ENCODE measurements at places on chromosomes 2 and 18. TPM values are rescaled to one million over a fixed set of nuclear protein-coding genes. Genes with fewer than 3 reads are reported as not detected.

DNA sequence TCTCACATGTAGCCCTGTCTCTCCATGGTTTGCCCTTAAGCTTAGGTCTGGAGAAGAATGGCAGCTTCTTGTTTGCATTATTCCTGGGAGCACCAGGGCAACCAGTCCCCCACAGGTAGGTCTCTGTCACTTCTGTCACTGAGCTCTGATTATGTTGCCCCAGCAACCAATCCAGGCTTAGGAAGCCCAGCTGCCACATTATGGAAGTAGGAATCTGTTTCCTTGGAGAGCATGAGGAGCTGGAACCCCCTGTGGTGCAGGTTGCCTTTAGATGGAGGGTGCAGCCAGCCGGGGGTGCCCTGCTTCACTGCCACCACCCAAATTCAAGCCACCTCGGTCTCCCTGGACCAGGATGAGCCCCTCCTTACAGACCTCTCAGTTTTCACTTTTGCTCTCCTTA, 4.8 kb downstream of the RESP18 start:
- H3K4me3 ChIP-seq: no peak overlapping the region
- no peaks in the 10 kb centered on the region for H3K4me1 ChIP-seq
- peaks cover 15% of the 10 kb centered on the region for H3K27me3 ChIP-seq
- no peak overlapping the region for H3K27ac ChIP-seq
- no peaks in the 10 kb centered on the region for H3K36me3 ChIP-seq
- no peak for DNase-seq

GRCh38 chr2:210860276-210860675, 303.9 kb downstream of the CPS1 start:
- H3K36me3 ChIP-seq: no peaks in the 10 kb centered on the region
- DNase-seq: no peak
- no peak overlapping the region for H3K27ac ChIP-seq
- H3K4me3 ChIP-seq: no peak overlapping the region

DNA sequence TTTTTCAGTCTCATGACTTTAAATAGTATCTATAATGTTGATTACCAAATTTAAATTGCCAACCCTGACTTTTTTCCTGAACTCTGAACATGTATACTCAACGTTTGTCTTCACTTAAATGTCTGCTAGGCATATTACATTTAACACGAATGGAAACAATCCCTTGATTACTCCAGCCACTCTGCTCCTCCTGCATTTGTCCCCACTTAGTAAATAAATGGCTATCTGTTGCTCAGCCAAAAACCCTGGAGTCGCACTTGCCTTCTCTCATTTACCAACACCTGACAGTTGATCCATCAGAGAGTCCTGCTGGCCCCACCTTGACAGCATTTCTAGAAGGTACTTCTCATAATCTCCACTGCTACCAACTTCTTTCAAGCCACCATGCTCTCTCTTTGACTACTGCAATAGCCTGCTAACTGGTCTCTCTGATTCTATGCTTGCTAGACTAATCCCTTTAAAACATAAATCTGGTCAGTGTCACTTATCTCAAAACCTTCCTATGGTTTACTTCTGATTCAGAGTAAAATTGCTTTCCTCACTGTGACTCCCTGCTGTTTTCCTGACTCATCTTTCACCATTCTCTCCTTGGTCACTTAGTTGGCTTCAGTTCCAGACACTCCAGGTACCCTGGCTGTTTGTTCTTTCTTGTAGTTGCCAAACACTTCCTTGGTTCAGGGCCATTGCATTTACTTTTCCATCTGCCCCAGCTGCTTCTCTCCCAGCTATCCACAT, 31.9 kb downstream of the SPAG16 start:
- H3K4me1 ChIP-seq: no peaks in the 10 kb centered on the region
- no peaks in the 10 kb centered on the region for H3K36me3 ChIP-seq
- no peak overlapping the region for H3K27ac ChIP-seq
- no peak overlapping the region for H3K4me3 ChIP-seq

GRCh38 chr2:58289029-58289428, 47.9 kb upstream of the FANCL start:
- no peaks in the 10 kb centered on the region for H3K27me3 ChIP-seq
- no peak overlapping the region for H3K4me3 ChIP-seq

DNA sequence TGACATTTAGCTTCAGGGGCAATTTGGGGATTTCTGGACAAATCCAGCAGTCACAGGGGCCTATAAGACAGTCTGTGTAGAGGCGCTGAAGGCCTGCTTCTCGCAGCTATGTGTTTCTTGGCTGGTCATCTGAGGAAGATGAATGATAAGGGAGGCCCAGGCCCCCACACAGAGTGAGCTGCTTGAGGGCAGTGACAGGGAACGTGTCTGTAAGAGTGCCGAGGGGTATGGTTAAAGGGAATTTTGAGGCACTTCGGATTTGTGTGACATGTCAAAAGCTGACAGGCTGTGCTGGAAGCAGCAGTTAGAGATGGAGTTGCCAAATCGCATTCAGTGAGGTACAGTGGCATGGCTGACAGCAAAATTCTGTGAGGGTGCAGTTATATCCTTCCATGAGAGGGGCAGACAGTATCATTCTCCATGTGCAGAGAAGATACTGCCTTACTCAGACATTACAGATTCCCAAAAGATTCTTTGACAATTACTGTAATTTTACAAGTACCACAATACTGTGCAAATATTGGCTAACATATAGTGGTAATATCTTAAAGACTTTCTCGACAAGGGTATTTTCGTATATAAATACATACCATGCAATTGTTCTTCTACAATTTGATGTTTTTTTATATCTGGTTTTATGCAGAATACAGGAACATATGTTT, 74.0 kb downstream of the CERS6 start:
- no peaks in the 10 kb centered on the region for H3K27me3 ChIP-seq
- DNase-seq: no peak
- peaks cover 4% of the 10 kb centered on the region for H3K4me1 ChIP-seq
- H3K36me3 ChIP-seq: no peaks in the 10 kb centered on the region
- no peak overlapping the region for H3K4me3 ChIP-seq

- no peak overlapping the region for H3K27ac ChIP-seq
- H3K36me3 ChIP-seq: peaks cover 27% of the 10 kb centered on the region
- H3K27me3 ChIP-seq: no peaks in the 10 kb centered on the region
- DNase-seq: no peak
- no peaks in the 10 kb centered on the region for H3K4me1 ChIP-seq
Measured at GRCh38 chr2:240579071-240579762, 7.3 kb upstream of the CAPN10 start.

- no peak overlapping the region for H3K27ac ChIP-seq
- peaks cover 12% of the 10 kb centered on the region for H3K36me3 ChIP-seq
Measured at GRCh38 chr2:112579241-112579640, 5.2 kb upstream of the CHCHD5 start.

- no peaks in the 10 kb centered on the region for H3K27me3 ChIP-seq
- H3K4me1 ChIP-seq: no peaks in the 10 kb centered on the region
- no peak overlapping the region for H3K27ac ChIP-seq
- DNase-seq: no peak
Measured at GRCh38 chr2:21155365-21156136, 31.8 kb downstream of the TDRD15 start.

DNA sequence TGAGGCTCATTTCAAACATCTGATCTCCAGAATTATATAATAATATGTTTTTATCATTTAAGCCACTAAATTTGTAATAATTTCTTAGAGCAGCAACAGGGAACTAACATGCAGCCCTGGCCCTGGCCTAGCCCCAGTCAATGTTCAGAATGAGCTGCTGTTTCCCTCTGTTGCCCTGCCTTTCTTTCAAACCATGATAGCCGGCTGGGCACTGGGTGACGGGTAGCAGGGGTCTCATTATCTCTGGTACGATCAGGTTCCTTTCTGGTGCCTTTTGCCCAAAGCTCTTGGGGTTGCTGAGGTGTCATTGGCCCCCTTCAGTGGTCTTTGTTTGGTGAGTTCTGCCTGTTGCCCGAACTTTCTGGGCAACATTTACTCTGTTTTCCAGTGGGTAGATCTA, 63.1 kb downstream of the THNSL2 start:
- H3K4me3 ChIP-seq: no peak overlapping the region
- no peaks in the 10 kb centered on the region for H3K4me1 ChIP-seq
- no peak overlapping the region for H3K27ac ChIP-seq
- DNase-seq: no peak

DNA sequence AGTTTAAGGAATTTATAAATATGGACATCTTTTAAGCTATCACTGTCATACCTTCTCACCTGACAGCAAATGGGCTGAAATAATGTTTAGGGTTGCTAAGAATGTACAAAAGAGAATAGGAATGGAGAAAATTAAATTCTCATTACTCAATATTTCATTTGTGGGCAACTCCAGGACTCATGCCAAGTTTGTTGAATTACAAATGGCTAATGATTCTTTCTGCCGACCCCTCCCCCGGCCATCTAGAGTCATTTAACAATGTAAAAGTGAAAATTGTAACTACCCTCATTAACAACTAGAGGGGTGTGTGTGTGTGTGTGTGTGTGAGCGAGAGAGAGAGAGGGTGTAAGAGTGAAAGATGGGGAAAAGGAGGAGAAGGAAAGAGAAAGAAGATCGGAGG, 708.5 kb upstream of the FAM98A start:
- H3K27me3 ChIP-seq: no peaks in the 10 kb centered on the region
- no peak overlapping the region for H3K4me3 ChIP-seq
- H3K36me3 ChIP-seq: no peaks in the 10 kb centered on the region
- H3K4me1 ChIP-seq: no peaks in the 10 kb centered on the region

DNA sequence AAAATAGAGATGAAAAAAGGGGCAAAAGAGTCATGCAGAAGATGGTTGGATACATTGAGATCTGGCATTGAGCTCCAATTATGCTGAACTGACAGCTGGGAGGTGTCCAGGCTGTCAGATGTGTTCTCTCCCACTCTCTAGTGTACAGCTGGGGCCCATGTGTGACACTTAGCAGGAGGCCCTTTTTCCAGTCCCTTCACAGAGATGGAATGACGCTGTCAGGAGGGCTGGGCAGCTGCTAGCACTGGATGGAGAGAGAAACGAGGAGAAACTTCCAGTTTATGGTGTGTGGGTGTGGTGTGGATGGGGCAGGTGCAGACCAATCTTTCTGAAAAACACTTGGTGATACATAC, 437.7 kb upstream of the HS6ST1 start:
- H3K36me3 ChIP-seq: no peaks in the 10 kb centered on the region
- no peak for DNase-seq
- no peak overlapping the region for H3K27ac ChIP-seq
- no peaks in the 10 kb centered on the region for H3K27me3 ChIP-seq
- no peaks in the 10 kb centered on the region for H3K4me1 ChIP-seq
- H3K4me3 ChIP-seq: no peak overlapping the region

DNA sequence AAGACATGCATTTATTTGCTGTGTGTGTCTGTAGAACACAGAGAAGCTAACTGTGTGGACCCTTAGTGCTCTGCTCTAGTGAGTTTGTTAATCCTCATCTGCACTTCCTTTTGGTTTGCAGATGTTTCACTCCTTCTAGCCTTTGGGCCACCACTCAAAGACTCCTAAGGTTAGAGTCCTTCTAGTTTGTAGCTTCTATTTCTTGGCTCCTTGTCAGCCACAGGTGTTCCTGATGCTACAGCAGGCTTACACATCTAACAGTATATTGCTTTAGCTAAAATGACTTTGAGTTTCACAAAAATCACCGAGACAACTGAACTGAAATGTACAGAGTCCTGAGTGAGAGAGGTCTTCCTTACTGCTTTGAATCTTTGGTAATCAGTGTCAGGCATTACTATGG, 551.4 kb downstream of the NRXN1 start:
- H3K4me1 ChIP-seq: no peaks in the 10 kb centered on the region
- no peak overlapping the region for H3K4me3 ChIP-seq
- no peaks in the 10 kb centered on the region for H3K27me3 ChIP-seq
- H3K36me3 ChIP-seq: no peaks in the 10 kb centered on the region
- DNase-seq: no peak

GRCh38 chr18:58402951-58403702, 225.8 kb downstream of the ALPK2 start:
- no peaks in the 10 kb centered on the region for H3K4me1 ChIP-seq
- DNase-seq: no peak
- no peaks in the 10 kb centered on the region for H3K36me3 ChIP-seq
- H3K27me3 ChIP-seq: no peaks in the 10 kb centered on the region
- H3K4me3 ChIP-seq: no peak overlapping the region
- no peak overlapping the region for H3K27ac ChIP-seq

DNA sequence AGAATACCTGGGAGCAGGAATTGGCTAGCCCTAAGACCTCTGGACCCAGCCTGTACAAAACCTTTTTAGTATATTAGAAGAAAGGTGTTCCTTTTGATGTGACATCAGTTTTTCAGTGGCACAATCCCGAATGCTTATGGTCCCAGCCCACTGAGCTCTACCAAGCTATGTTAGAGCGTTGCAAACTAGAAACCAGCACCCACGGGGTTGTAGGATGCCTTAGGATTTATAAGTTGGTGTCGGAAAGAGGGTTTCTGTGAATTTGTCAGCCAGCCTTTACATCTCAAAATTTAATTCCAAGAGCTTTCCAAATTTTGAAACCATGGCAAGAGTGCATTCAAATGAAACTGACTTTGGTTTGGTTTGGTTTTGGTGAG, 499 bp upstream of the LMAN1 start:
- H3K27ac ChIP-seq: no peak overlapping the region
- DNase-seq: no peak
- H3K4me1 ChIP-seq: peaks cover 18% of the 10 kb centered on the region
- H3K36me3 ChIP-seq: peaks cover 4% of the 10 kb centered on the region
- H3K27me3 ChIP-seq: peaks cover 38% of the 10 kb centered on the region

DNA sequence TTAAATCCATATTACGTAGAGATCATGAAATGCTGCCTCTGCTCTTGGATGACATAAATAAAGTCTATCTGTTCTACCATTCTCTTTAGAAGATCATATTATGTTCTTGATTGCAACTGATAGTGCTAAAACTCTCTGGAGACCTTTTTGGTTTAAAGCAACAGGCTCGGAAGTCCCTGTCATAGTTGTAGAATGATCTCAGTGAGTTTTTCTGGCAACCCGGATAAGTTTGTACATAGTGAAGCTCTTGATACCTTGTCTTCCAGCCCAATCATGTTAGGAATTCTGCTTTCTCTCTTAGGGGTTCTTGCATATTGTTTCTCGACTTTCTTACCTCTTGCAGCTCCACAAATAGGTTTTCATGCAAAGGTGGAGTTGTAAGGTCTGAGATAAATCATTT, 156.1 kb downstream of the TTC27 start:
- H3K36me3 ChIP-seq: no peaks in the 10 kb centered on the region
- H3K4me1 ChIP-seq: no peaks in the 10 kb centered on the region
- DNase-seq: no peak
- no peak overlapping the region for H3K27ac ChIP-seq

DNA sequence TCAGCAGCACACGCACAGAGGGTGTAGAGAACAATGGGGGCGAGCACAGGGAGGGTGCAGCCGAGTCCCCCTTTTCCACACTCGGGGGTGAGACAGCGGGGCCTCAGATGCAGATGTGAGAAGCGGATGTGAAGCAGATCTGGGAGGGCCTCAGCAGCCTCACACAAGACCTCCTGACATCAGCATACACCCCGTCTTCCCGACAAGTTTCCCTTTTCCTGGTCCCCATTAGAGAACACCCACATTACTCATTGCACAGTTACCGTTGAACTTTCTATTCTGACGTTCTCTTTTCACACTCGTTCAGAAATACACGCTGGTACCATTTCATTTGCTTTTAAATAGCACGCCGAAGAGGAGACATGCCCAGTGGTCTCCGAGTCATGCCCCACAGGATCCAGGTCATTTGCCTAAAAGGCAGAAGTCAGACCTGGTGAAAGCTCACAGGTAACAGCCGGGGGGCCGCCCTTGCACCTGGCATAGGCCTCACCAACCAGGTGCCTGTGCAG, 129.5 kb upstream of the ID2 start:
- no peak overlapping the region for H3K4me3 ChIP-seq
- H3K36me3 ChIP-seq: no peaks in the 10 kb centered on the region
- H3K4me1 ChIP-seq: no peaks in the 10 kb centered on the region
- DNase-seq: no peak

BOLA3 gene
- polyA plus RNA-seq: 28.7 TPM

MRPL19 gene
- polyA plus RNA-seq: 13.0 TPM

OTX1 gene
- polyA plus RNA-seq: not detected

FAM110C gene
- not detected for polyA plus RNA-seq

SLC38A11 gene
- not detected for polyA plus RNA-seq

GLI2 gene
- not detected for polyA plus RNA-seq

KCNS3 gene
- 1.0 TPM for polyA plus RNA-seq

MROH2A gene
- polyA plus RNA-seq: not detected

POTEJ gene
- 0.03 TPM for polyA plus RNA-seq

HPCAL1 gene
- 67.3 TPM for polyA plus RNA-seq

CFAP65 gene
- 0.03 TPM for polyA plus RNA-seq
